ENCODE measurements at places on chromosomes 7 and 10.

DNA sequence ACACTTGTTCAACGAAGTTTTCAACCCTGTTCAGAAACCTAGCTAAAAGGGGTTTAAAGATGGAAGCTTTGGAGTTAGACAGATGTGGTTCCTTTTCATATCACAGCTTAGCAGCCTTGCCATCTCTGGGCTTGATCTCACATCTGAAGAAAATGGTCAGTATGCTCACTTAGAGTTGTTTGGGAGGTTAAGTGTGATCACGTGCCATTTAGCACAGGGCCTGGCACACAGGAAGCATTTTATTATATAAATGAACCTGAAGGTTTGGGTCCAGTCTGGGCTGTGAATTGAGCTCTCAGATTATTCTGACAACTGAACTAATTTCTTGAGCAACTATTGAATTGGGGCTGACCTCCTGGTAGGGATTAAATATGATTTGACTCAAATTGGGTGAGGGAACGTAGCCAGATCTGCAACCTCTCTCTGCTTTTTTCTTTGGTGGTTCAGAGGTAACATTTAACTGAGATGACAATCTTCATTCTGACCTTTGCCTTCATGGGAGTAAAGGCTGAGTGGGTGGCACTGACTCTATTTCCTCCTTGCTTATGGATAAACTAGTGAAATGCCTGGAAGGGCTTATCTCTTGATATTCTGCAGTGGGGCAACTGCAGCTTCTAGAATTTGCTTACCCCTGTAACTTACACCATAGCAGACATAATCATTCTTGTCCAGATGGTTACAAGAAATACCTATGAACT, 10.2 kb upstream of the HKDC1 start:
- no peak for DNase-seq

- no peak for DNase-seq
Observed at GRCh38 chr7:45718464-45719330, 144.5 kb downstream of the ADCY1 start.

GRCh38 chr10:89648074-89648473, 3.0 kb upstream of the PANK1 start:
- no peak for DNase-seq

DNA sequence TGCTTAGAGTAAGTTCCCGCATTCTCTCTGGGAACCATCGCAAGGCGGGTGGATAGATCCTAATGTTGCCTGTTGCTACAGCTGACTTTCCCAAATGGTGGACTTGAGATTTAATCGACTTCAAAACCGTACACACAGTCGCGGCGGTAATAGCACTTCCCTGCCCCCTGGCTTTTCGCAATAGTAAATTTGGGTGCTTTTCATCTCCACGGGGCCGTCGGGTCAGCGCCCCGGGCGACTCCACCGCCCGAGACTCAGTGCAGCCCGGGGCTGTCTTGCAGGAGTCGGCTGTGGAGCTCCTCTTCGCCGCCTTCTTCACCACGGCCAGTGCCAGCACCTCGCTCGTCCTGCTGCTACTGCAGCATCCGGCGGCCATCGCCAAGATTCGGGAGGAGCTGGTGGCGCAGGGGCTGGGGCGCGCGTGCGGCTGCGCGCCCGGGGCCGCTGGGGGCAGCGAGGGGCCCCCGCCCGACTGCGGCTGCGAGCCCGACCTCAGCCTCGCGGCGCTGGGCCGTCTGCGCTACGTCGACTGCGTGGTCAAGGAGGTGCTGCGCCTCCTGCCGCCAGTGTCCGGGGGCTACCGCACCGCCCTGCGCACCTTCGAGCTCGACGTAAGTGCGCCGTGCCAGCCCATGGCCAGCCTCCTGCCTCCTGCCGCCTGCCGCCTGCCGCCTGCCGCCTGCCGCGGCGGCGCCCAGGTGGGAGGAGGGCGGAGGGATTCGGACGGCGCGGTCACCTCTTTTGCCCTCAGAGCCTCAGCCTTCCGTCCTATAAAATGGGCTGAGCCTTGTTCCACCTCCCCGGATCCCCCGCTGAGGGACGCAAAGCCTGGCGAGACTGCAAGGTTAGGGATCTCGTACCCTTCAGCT, 5.3 kb downstream of the CYP26C1 start:
- no peak for DNase-seq

DNA sequence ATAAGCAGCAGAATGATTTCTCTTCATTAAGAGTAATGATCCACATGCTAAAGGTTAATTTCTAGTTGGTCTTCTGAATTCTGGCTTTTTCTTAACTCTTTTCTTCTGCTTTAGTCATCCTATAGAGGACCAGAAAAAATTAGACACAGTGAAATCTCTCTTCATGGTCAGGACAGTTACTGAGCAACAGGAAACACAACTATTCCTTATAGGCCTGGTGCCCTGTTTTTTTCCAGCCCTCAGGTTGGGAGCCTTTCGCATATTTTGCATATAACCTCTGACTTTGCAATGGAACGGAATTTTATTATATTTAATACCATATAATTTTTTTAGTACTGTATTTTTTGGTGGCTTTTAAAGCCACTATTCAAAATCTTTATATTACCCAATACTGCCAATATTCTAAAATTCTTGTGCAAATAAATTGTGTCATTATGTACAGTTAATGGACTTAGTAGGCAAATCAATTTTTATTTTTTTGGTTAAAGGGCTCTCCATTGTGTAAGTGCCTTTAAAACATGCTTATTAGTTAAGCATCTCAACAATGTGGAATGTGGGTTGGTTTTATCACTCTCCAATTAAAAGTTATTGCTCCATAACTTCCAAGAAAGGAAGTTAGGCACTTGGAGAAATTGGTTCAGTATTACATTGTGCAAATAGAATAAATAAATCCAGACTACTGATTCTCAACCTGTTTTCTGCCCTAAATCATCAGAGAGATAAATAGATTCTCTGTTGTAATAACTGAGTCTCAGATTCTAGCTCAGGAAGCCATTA, 22.5 kb downstream of the ARL4A start:
- no peak for DNase-seq

- no peak for DNase-seq
Observed at GRCh38 chr10:97590082-97590747, 694 bp downstream of the C10orf62 start.

DNA sequence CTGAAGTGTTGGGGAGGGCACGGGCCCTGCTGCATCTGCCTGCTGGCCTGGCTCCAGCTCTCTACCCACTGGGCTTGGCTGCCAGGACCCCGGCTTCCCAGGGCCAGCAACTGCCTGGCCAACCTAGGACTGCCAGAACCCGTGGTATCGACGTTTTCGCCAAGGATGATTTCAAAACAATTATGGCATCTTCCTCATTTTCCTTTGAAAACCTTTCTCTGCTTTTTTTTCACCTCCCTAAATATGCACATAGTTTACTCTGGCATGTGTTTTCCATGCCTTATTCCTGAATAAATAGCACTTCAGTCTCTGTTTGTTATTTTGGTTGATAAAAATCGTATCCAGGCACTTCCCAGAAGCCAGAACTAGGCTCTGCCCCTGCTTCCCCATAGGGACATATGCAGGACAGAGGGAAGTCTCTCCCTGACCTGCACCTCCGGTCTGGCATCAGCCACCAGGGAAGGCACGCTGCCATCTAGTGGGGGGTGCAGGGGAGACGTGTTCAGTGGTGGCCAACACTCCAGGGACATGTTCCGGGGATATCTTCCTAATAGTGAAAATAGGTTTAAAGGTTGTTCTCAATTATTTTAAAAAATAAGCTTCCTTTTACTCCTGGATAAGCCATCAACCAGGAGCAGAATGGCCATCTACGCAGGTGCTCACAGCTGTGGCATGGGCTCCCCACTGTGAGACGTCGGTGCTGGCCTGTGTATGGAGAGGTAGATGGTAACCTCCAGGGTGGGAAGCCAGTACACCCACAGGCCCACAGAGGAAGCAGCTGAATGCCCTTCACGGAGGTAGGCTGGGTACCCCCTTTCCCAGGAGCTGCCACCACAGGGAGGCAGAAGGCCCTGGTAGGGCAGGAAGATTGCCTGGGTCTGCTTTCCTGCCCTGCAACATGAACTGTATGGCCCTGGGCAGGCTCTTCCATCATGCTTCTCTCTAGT, 30.7 kb upstream of the ANTXRL start:
- DNase-seq: no peak

GRCh38 chr10:75852851-75853484, 421.5 kb downstream of the LRMDA start:
- DNase-seq: no peak

DNA sequence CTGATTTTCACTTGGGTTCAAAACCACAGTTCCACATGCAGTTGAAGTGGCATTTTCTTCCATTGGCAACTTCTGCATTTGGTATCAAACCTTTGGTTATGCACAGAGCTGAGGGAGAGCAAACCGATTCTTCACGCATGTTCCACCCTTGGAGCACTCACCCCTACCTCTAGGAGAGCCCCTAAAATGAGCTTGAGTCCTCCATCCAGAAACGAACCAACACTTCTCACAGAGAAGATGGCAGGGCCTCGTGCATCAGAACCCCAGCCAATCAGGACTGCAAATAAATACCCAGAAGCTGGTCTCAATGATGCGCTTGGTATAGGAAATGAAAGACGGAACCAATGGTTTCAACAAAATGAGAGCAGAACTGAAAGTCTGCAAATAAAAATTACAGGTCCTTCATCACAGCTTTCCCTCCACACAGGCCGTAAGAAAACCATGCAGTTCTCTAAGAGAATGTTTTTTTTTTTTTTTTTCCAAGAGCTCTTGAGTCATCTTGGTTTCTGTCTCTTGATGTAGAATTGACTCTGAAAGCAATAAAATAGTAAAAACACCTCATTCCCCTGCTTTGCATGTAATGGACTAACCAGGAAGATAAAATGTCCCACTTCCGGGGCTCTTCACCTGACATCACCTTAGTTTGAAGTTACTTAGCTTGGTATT, 23.9 kb downstream of the KLF6 start:
- DNase-seq: no peak

DNA sequence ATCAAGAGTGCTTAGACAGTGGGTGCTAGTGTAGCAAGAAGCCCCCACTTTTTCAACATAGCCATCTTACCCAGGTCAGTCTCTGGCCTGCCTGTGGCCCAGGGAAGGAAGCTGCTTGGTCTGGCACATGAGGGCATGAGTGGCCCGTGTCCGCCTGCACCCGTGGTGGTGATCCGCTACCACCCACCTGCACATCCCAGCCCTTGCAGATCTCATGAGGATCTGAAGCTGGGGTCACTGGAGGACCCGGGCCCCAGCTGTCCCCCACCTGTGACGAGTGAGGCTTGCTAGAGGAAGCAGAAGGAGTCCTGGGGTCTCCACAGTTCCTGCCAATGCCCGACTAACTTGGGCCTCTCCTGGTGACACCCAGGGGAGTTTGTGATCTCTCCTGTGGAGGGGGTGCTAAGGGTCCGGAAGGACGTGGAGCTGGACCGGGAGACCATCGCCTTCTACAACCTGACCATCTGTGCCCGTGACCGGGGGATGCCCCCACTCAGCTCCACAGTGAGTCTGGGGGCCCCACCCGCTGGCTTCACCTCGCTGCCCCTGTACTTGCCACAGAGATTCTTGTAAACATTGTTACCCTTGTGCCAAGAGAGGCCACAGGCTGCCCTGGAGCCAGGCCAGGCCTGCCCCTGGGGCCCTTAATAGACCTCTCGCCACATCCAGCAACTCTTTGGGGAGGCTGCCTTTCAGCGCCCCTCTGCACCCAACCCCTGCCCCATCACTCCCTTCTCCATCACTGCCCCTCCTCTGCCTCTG, 10.8 kb upstream of the VSIR start:
- no peak for DNase-seq

DNA sequence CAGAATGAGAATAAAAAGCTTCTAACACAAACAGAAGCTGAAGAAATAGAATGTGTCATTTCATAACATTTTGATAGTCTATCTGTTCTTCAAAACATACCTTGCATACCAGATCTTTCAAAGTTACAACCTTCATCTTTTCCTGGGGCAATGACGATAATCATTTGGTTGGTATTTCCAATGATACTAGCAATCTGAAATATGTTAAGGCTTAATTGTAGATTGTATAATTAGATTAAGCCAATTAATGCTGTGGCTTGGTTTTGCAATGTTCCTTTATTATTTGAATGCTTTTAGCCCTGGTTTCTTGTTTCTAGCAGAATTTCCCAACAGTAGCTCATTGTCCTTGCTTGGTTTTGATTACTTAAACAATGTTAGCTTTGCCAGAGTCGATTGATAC, 84.6 kb downstream of the CABCOCO1 start:
- no peak for DNase-seq

GRCh38 chr7:149662591-149663095, 110.7 kb downstream of the ZNF467 start:
- peak; percentile 4 for DNase-seq

GRCh38 chr10:97858001-97858439, 8.4 kb downstream of the GOLGA7B start:
- no peak for DNase-seq

DNA sequence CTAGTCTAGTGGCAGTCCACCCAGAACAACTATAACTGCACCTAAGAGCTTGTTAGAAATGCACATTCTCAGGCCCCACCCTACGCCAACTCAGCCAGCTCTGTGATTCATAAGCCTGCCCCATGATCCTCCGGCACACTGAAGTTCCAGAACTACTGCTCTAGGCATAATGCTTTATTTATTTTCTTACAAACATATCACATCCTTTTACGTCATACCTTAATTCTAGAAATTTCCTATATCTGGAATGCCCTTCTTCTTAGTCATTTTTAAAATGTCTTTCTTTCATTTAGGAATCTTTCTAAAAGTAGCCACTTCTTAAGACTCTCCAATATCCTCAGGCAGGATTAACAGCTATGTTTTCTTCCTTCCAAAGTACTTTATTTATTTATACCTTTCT, 480.1 kb downstream of the INHBA start:
- DNase-seq: no peak

DNA sequence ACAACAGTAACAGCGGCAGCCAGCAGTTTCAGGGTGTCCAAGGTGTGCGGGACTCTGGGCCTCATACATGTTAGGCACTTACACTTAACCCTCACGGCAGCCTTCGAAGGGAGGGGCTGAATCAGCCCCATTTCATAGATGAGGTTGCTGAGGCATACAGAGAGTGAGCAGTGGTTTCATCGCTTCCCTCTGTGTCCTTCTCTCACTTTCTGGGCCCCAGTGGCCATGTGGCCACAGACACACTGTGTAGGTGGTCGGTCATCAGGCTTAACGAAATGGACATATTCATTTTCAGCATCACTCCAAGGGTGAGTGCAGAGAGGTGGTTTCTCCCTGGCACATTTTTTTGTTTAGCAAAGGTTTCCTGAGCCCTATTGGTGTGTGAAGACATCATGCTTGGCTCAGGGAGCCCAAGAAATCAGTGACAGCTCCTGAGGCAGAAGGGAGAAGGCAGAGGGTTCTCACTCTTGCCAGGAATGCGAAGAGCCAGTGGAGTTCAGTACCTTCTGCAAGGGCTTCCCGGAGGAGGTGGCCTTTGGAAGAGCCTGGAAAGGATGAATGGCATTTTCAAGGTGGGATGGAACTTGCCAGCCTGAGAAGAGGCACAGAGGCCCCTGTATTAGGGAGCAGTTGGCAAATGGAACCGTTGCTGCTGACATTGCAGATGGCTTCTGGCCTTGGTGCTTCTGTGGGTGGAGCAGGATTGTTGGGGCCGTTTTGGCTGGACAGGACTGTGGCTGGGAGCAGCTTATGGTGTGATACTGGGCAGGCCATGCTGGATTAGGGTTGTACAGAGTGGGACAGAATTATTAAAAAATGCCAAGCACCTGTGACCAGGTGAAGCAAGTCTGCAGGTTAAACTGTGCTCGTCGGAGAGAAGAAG, 61.7 kb upstream of the PPIF start:
- no peak for DNase-seq

Data from hypothalamus (tissue), 51 donors.